ENCODE measurements at places on chromosomes 11 and 22.

DNA sequence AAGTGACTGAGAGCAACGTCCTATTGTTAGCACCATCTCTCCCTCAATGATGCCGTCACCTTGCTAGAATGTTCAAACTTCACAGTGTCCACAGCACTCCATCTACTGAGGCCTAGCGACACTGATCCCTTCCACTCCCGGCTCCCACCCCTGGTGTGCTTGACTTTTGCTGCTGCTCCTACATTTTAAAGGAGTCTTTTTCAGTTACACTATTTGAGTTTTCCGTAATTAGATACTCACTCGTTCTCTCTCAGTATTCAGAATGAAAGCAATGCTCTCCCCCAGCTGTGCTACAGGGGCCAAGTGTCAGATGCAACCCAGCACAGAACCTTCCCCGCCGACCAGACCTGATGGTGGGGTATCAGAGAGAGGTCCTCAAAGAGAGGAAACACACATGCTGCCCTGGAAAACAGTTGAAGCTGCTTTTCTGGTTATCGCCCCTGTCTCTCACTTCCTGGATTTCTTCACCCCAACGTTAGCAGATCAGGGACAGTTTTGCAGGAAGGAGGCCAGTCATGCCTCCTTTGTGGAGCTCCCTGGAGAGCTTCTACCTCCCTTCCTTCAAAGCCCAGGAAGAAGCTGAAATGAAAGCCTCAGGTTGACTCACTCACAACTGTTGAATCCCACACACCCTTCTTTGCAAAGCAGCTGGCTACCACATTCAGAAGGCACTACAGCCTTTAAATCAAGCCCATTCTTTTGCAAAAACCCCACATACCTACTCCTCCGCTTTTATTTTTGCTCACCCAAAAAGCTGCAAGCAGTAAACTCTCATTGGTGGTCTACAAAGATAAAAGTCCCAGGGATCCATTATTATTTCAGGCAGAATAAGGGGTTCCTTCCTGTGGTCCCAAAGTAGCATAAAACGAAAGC, 23.5 kb downstream of the LARGE1 start:
- peak; percentile 50 for DNase-seq

GRCh38 chr11:110793556-110793955, 81.3 kb upstream of the ARHGAP20 start:
- DNase-seq, result no peak

GRCh38 chr22:20866736-20867135, 7.9 kb downstream of the SNAP29 start:
- no peak for DNase-seq

GRCh38 chr11:1470681-1471611, 15.6 kb downstream of the MOB2 start:
- DNase-seq, result no peak

- no peak for DNase-seq
Observed at GRCh38 chr11:251550-251949, 14.8 kb downstream of the PSMD13 start.

DNA sequence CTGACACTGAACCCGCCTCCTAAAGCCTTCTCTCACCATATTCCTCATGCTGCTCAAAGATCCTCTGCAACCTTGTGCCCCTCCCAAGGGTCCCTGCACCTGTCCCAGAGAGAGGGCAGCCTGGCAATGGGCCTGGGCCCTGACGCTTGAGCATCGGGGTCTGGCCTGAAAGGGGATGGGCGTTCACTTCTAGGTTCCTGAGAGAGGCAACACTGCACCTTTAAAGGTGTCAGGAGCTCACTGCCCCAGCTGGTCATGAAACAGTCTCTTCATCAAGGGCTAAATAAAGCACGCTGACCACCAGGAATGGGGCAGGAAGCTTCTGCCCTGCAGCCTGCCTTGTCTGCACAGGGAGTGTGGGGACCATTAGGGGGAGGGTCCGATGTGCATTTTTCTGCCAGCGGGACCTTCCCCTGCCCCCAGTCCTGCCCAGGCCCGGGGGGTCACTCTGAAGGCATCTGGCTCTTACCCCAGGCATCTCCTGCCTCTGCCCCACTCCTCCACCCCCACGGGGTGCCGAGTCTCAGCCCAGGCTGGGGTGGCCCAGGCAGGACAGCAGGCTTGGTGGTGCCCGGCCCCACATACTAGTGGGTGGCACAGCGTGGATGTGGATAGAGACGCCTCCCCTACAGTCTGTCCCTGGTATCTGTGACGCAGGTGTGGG, 3.5 kb downstream of the C11orf21 start:
- no peak for DNase-seq
